ENCODE measurements at places on chromosomes 11 and 22.

DNA sequence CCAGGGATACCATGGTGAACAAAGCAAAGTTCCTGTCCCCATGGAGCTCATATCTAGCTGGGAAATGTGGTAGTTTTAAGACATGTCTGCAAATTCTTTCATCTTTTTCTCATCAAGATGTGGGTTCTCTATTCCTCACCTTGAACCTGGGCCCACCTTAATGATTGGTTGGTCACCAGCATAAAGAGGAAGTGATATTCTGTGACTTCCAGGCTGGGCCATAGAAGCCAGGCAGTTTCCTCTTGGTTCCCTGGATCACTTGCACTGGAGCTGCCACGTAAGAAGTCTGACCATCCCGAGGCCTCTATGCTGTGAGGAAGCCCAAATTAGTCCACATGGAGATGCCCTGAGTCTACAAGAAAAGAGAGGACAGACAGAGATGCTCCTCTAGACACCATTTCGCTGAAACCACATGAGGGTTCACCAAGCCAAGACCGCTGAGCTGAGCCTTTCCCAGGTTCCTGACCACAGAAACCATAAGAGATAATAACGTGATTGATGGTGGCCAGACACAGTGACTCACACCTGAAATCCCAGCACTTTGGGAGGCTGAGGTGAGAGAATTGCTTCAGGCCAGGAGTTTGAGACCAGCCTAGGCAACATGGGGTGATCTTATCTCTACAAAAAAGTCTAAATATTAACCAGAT, 119.5 kb upstream of the ISX start:
- H3K4me3 ChIP-seq = no peak overlapping the region
- no peak for ATAC-seq
- no peaks in the 10 kb centered on the region for H3K36me3 ChIP-seq
- peaks cover 6% of the 10 kb centered on the region for H3K27me3 ChIP-seq
- H3K27ac ChIP-seq = no peak overlapping the region
- no peaks in the 10 kb centered on the region for H3K4me1 ChIP-seq

- H3K36me3 ChIP-seq = no peaks in the 10 kb centered on the region
- ATAC-seq = no peak
- no peak overlapping the region for H3K4me3 ChIP-seq
Measured at GRCh38 chr11:67652965-67653845, 2.7 kb upstream of the ACY3 start.

DNA sequence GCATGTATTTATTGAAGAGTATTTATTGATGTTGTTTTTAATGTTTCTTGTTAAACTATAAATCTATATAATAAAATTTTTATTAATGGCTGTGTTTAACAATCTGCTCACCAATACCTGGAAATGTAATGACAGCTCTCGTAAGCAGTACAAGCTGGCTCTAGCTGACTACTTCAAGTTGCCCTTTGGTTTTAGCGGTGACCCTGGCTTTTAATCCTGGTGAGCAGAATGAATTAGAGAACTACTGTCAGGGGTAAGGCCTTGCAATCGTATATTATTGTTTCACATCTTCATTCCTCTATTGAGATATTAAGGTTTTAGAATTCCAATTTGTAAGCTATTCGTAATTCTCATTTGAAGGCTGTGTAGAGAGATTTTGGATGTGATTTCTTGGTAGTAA, 372.2 kb downstream of the METTL15 start:
- no peaks in the 10 kb centered on the region for H3K36me3 ChIP-seq
- no peaks in the 10 kb centered on the region for H3K27me3 ChIP-seq
- no peak overlapping the region for H3K27ac ChIP-seq
- H3K4me3 ChIP-seq = no peak overlapping the region

- H3K4me3 ChIP-seq = no peak overlapping the region
- H3K36me3 ChIP-seq = no peaks in the 10 kb centered on the region
- H3K27me3 ChIP-seq = no peaks in the 10 kb centered on the region
- no peaks in the 10 kb centered on the region for H3K4me1 ChIP-seq
Measured at GRCh38 chr11:7896009-7896785, 34.9 kb downstream of the OR10A6 start.

DNA sequence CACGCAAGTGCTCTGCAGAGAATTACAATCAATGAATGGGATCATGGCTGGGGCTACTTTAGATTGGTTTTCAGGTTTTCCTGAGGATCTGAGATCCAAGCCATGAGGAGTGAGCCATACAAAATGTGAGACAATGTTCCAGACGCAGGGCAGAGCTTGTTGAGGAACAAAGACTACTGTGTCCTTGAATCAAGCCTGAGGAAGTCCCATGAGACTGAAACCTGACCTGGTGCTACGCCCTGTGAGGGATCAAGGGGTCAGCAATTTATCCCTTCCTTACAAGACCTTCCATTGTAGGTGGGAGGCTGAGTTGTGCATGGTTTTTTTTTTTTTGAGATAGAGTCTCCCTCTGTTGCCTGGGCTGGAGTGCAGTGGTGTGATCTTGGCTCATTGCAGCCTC, 2.1 kb downstream of the INCENP start:
- no peak overlapping the region for H3K27ac ChIP-seq
- no peak for ATAC-seq
- H3K4me1 ChIP-seq = peaks cover 9% of the 10 kb centered on the region
- peaks cover 30% of the 10 kb centered on the region for H3K36me3 ChIP-seq
- H3K4me3 ChIP-seq = no peak overlapping the region

DNA sequence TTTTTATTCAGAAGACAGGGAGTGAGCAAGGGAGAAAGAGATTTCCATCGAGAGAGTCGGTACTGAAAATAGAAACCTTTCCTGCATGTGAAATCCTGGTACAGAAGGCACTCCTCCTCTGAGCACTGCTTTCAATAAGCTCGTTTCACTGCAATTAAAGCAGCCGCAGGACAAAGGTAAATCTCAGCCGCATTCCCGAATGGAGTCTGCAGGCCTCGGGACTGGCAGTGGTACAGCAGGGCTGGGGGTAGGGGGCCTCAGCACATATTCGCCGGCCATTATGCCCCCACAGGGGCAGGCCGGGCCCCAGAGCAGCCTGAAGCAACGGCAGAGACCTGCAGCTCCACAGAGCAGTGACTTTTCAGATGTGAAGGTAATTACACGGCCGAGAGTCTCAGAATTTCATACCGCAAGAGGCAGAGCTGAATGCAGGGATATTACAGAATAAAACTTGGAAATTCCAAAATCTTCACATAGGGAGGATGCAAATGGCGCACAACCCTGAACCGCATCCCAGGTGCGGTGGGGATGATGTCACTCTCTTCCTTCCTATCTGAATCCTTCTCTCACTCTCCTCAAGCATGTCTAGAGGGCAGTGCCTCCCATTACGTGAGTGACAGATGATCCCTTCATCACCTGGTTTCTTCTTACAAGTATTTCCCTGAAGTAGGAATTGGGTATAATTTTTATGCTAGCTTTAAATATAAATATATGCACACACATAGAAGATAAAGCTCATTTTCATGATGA, 622.1 kb downstream of the OPCML start:
- peaks cover 6% of the 10 kb centered on the region for H3K27me3 ChIP-seq
- H3K4me1 ChIP-seq = no peaks in the 10 kb centered on the region
- no peak overlapping the region for H3K4me3 ChIP-seq
- no peaks in the 10 kb centered on the region for H3K36me3 ChIP-seq
- ATAC-seq = no peak
